Brain pericyte (primary cell): ENCODE measurements at places on chromosomes 13 and 19.

DNA sequence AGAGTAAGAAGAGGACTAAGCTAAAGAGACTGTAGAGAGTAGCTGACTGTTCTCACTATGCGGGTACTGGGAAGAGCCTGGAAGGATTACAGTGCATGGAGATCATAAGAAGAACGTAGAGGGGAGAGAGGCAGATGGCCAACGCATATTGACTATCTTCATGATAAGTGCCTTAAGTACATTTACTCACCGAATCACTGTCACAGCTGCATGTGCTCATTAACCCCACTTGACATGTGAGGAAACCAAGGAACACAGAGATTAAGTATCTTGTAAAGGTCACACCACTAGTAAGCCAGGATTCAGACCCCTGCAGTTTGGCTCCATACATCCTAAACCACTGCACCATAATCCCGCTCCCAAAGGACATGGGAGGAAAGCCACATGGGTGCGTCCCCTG, 34.1 kb downstream of the SMAD9 start:
- DNase-seq, result no peak

- DNase-seq, result no peak
Measured at GRCh38 chr19:23901360-23901759, 13.3 kb upstream of the ZNF726 start.

- DNase-seq, result no peak
Measured at GRCh38 chr19:38736413-38737280, 7.6 kb downstream of the CAPN12 start.

GRCh38 chr13:37273836-37274235, 168.4 kb upstream of the CSNK1A1L start:
- DNase-seq, result no peak

GRCh38 chr19:2747349-2747748, 7.5 kb upstream of the SLC39A3 start:
- DNase-seq, result no peak

- DNase-seq, result no peak
Measured at GRCh38 chr19:42313096-42313839, at the start of gene TMEM145. TMEM145 (plus strand) TSS chr19:42313309; CDS start chr19:42313377, 68 bp downstream.

GRCh38 chr19:29879655-29879974, 62.4 kb upstream of the URI1 start:
- DNase-seq, result no peak

DNA sequence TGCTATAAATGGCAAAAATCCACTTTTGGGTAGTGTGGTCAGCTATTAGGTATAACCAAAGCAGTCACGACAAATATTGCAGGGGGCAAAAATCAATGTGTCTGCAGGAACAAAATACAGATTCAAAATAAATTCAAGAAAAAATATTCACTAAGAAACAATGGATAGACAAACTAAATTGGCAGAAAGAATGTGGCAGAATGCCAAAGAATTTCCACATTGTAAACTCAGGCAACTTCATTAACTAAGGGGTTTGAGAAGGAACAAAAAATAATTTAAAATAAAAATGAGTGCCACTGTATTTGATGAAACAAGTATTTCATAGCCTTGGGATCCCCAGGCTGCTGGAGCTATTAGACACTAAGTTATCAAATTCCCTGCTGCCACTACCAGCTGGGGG, 193.1 kb downstream of the VWA8 start:
- no peak for DNase-seq

- DNase-seq, result no peak
Measured at GRCh38 chr19:11337080-11337479, 2.4 kb downstream of the RAB3D start.

DNA sequence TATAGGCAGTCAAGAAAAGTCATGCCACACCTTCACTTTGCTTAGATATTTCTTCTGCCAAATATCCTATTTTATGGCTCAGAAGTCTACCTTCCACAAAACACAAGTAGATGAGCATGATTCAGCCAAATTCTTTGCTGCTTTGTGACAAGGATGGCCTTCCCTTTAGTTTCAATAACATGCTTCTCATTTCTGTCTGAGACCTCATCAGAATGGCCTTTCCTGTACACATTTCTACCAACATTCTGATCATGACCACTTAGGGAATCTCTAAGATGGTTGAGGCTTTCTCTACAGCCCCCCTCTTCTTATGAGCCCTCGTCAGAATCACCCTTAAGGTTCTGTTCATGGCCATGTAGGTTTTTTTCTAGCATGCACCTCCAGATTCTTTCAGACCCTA, 96.2 kb downstream of the COL4A2 start:
- DNase-seq, result no peak

DNA sequence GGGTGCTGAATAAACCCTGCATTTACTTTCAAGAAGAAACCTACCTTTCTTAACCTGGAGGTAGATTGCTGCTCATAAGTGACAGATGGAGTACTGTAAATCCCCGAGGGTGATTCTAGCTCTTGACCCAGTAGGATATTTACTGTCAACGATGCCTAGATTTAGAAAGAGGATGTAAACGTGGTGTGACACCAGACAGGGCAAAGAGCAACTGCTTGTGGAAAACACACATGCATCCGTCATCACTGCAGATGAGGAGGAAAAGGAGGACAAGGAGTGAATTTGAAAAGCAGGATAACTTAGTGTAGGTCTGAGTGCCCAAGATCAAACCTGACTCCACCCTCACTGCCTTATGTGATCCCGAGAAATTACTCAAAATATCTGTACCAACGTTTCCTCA, 9.8 kb upstream of the CLN5 start:
- DNase-seq, result no peak

- DNase-seq, result no peak
Measured at GRCh38 chr19:15897026-15897737, 692 bp downstream of the CYP4F2 start.

- no peak for DNase-seq
Measured at GRCh38 chr13:59492030-59492636, 671.6 kb downstream of the DIAPH3 start.

DNA sequence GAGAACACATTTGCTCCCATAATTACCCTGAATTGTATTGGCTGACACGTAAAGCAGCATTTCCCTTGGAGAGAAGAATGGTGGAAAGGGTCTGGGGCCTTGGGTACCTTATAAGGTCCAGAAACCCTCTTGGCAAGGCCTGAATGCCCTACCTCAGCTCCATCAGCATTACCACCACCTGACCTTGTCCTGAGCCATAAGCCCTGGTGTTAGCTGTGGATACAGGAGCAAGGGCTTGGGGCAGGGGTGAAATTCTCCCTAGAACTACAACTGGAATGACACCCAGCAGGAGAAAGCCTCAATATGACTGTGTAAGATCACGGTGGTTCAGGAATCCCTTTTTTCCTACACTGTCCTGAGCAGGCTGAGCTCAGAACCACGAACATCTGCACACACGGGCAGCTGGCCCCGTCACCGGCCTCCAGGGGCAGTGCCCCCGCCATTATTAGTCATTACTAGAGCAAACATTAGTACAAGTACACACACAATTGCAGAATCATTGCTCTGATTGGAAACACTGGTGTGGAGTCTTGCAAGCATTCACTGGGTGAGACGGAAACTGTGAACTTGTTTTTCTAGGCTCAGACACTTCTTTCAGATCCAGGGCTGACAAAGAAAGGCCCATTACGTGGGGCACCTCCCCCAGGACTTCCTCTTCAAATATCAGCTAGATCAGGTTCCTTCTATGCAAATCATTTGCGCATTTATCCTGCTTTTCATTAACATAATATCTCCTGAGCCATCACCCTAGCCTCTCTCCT, 26.8 kb upstream of the MTIF3 start:
- no peak for DNase-seq
